Right cardiac atrium (tissue), 5 donors: ENCODE measurements at places on chromosomes 5 and 9.
A peak's percentile ranks its signal among the peaks of the same experiment; 100 is the strongest.

DNA sequence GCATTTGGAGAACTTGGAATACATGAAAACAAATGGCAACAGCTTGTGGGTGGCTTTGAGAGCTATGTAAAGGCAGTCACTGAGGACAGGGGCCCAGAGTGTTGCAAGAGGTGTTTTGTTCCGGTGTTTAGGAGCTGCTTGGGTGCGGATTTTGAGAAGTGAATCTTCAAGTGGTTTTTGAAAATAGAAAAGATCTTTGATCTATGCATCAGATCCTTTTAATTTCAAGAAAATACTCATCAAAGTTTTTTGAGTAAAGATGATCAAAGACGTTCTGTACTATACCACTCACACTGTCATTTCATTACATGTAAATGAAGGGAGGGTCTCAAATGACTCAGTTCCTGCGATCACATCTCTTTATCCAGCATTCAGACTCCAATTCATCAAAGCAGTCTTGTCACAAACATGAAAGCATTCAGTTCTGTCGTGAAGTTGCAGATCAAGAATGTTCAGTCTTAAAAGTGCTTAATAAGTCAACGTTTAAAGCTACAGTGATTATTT, 112.5 kb downstream of the WDR41 start:
- no peak for DNase-seq

DNA sequence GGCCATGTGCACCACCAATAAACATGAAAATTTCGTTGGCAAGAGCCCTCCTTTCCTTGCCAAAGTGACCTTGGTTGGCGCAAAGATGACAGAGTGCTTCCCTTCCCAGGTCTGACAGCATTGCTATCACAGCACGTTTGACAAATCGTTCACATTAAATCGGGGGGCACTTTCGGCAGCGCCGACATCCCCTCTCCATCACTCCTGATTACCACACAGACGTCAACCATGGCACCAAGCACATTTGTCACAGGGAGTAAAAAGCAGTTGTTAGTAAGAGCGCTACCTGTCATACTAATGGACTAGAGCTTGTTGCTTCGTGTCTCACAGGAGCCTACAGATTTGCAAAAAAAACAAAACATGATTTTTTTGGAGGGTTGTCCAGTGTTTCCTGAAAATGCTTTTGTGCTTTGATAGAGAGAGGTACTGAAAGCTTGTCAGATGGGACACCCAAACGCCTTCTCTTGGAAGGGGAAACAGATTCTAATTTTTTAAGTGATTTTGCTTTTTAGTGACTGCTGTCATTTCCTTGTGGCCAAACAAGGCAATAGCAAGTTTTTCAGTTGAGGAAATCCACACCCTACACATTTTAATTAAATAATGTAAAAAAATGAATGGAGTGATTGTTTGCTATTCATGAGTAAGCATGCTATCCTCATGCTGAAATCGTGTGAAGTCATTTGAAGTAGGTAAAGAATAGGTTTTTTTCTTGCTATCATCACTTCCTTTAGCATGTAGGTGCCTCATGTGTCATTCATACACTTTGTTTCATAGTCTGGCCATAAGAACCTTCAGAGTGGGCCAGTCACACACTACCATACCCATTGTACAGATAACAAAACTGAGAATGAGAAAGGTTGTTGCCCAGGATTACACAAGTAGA, 682.8 kb upstream of the WWC1 start:
- no peak for DNase-seq

DNA sequence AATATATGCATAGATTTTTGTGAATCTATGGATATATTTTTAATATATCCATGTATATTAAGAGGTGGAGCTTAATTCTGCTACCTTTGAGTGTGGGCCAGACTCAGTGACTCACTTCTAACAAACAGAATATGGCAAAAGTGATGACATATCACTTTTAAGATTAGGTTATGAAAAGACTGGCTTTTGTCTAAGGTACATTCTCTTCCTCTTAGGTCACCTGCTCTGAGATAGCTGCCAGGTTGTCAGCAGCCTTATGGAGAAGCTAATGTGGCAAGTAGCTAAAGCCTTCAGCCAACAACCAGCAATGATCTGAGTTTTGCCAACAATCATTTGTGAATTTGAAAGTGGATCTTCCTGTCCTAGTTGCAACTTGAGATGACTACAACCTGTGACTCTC, 83.8 kb downstream of the ANKRD31 start:
- DNase-seq, result no peak

DNA sequence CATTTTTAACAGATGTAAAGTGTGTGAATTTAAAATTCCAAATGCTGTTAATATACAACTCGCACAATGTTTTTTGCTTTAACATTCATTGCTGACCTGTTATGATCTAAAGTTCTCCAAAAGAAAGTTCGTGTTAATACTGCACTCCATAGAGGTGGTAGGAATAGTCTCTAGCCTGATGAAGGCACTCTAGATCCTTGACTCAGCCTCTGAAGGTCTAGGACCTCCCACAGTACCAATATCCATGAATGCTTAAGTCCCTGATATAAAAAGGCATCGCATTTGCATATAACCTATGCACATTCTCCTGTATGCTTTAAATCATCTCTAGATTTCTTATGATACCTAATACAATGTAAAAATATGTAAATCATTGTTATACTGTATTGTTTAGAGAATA, 213.6 kb downstream of the EFNA5 start:
- no peak for DNase-seq

- no peak for DNase-seq
Observed at GRCh38 chr5:109533751-109534272, 124.0 kb upstream of the PJA2 start.

GRCh38 chr9:11072176-11072575, 459.4 kb upstream of the PTPRD start:
- no peak for DNase-seq

- no peak for DNase-seq
Observed at GRCh38 chr5:40547994-40548575, 131.6 kb upstream of the PTGER4 start.

- DNase-seq, result peak; percentile 62
Observed at GRCh38 chr5:139863855-139864558, 68.4 kb downstream of the PSD2 start.
